ENCODE measurements at places on chromosomes 3 and 15.
A peak's percentile ranks its signal among the peaks of the same experiment; 100 is the strongest.

DNA sequence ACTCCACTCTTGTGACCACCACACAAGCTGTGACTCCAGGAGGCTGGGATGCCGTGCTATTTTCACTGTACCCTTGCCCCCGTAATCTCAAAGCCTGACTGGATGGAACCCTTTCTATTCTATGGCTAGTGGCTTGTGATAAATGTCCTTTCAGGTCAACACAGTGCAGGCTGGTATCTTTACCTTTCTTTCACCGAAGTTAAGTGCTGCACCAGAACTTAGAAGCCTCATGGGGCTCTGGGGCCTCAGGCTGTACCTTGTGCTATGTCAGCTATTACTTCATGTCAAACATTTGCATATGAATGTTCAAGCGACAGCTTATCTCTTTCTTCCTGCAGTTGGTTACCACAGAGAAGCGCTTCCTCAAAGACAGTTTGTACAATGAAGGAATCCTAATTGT is 66.8 kb downstream of the RPL39L start:
- DNase-seq: no peak

DNA sequence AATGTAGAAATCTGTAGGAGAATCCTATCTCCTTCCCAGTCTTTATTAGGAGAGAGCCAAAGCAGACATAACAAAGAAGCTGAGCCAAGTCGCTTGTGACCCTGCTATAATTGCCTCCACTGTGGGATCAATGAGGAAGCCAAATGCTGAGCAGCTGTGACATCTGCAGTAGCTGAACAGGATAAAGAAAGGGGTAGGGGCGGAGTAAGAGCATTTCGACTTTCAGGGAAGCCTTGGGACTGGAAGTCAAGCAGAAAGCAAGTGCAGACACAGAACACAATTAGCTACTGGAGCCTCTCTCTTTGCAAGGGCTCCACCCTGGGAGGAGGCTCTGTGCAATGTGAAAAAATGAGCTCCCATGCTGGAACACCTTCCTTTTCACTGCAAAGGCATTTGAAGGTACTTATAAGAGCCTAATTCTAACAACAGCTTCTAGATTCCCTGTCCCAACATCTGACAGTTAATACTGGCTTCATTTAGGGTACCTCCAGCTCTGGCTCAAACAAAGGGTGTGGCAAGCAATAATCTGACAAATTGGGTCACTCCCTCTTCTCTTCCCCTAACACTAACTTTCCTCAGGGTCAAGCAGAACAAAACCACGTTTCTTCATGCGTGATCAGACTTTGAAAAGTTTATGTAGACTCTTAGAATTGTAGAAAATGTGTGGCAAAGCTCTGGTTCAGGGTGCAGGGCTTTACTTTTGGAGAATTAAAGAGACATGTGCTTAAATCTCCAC is 166.4 kb downstream of the CADPS start:
- DNase-seq: no peak

- no peak for DNase-seq
Observed at GRCh38 chr3:150411976-150412375, 3.9 kb downstream of the TSC22D2 start.

DNA sequence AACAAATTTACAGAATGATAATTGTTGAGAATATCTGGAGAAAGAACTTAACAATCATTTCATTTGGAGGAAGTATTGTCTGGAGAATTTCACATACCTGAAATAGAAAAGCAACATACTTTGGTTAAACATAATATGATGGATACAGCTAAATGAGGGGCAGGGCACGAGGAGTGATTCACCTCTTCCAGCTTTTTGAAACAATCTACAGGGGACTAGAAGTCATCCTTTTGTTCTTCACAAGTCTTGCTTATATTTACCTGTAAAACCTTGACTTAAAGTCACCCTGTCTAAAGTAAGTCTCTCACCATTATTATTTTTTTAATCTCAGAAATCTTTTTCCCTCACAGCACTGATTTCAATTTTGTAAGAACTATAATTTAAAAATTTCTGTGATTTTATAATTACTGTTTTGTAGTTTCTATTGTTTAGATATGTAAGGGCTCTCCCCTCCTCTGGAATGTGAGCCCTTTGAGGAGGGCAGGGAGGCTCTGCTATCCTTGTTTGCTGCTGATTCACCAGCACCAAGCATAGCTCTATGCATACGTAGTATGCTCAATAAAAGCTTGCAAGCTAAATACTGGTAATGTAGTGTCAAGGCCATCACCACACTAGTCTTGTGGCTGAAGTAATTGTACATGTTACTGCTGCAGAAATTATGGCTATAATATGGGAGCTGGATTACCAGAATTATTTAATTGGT is 193.9 kb upstream of the THRB start:
- DNase-seq: no peak

GRCh38 chr3:150433347-150433746 is 25.2 kb downstream of the TSC22D2 start:
- no peak for DNase-seq

GRCh38 chr3:135878501-135878900 is 87.0 kb upstream of the PPP2R3A start:
- DNase-seq: peak; percentile 34

DNA sequence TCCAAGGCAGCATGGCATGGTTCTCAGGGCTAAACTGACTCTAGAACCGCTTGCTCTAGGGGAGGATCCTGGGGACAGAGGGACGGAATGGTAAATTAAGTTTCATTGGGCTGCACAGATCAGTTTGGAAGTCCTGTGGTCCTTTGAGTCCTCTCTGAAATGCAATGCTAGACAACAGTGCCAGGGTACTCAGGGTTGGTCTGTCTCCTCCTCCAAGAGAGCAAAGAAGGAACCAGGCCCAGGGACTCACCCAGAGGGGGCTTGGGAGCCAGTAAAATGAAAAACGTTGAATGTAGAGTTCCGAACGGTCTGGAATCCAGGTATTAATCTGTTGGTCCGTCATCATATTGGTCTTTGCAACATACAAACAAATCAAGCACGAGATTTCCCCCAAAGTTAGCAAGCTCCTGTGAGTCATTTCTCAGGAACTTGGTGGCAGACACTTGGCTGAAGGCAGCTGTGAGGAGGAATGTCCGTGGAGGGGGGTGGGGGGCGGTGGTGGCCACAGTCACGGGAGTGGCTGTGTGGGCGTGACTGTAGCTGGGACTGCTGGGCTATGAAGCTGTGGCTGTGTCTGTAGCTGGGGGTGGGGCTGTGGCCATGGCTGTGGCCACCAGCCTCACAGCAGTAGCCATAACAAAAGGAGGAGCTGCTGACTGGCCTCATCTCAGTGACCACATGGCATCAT is 361.0 kb downstream of the SHQ1 start:
- DNase-seq: no peak

DNA sequence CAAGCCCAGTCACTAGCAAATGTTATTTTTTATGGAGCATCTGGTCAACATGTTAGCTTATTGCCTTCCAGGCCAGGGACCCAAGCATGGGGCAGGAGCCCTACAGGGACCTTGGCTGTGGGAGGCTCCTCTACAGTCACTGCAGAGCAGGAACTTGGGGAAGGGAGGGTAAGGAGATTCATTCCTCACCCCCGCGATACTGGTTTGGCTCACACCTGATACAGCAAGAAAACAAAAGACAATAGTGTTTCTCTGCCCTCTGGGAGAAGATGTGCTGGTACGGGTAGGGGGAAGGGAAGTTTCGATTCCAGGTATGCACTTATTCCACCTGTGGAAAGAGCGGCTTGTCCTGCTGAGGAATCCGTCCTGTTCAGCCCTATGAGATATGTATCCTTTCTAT is 77.6 kb downstream of the SLC12A8 start:
- DNase-seq: no peak

DNA sequence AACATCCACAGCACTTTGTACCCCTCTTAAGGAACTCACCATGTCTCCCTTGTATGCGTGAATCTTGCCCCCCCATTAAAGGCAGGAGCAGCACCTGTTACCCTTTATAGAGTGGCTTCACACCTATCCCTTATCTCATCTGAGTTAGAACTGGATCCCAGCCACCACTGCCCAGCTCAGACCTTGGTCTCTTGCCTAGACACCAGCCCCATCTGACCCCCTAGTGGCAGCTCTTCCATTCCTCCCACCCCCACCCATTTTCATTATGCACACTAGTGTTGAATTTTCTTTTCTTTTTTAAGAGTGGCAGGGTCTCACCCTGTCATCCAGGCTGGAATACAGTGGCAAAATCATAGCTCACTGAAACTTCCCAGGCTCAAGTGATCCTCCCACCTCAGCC is 3.2 kb upstream of the ZFYVE19 start:
- no peak for DNase-seq

GRCh38 chr3:169659820-169660674 is 3.5 kb downstream of the MECOM start:
- DNase-seq: peak; percentile 42
